ENCODE measurements at places on chromosomes 13 and 19. TPM values are rescaled to one million over a fixed set of nuclear protein-coding genes. Genes with fewer than 3 reads are reported as not detected.

Gene PRSS57
- polyA plus RNA-seq = 0.18 TPM

Gene LILRA2
- 0.40 TPM for polyA plus RNA-seq

Gene CGB1
- polyA plus RNA-seq = not detected

Gene ZNF681
- polyA plus RNA-seq = 8.9 TPM

Gene ZNF763
- 13.4 TPM for polyA plus RNA-seq

Gene TMEM238
- 0.32 TPM for polyA plus RNA-seq

Gene F7
- polyA plus RNA-seq = 4.3 TPM

Gene SELENOV
- polyA plus RNA-seq = 10.1 TPM

Gene URAD
- polyA plus RNA-seq = not detected
